ENCODE measurements at places on chromosomes 3 and 15.

DNA sequence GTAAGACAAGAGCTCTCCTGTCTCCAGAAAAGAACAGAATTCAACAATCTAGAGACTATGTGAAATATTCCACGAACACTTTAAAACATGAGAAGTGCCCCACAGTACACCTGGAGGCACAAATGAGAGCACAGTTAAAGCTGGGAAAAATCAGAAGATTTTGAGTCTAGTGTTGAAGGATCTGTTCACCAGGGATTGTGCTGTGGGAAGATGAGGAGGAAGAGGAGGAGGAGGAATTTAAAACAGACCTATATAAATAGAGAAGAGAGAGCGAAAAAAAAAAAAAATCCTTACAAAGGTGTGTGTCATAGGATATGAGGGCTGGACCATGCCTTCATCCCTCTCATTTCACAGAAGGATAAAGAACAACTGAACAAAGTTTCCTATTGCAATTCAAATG lies 361.0 kb upstream of the SEMA6D start:
- no peak for DNase-seq

GRCh38 chr15:79394231-79394630 lies 37.9 kb upstream of the MINAR1 start:
- no peak for DNase-seq

DNA sequence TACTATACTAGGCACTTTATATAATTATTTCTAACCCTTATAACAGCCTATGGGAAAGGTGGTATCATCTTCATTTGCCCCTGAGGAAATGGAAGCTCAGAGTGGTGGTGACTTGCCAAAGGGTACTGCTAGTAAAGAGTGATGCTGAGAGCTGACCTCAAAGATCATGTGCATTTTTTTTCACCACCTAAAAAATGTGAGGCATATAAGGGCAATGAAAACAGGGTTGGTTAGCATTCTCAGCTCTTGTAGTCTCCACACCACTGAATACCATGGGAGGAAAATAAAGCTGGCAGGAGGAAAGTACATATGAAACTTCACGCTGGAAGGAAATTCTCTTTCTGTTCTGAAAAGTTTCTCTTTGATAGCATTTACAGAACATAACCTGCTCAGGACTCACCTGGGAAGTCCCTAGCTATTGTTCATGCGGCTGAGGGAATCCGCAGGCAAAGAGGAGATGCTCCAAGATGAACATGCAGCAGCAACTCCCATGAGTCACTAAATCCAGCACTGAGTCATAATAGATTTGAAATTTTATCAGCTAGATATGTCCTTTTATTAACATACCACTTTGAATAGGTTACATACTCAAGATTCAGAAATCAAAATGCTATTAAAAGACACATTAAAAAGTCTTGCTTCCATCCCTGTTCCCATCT lies 17.3 kb downstream of the FAIM start:
- DNase-seq, result no peak

- no peak for DNase-seq
Measured at GRCh38 chr3:180430896-180431295, 171.1 kb upstream of the TTC14 start.

DNA sequence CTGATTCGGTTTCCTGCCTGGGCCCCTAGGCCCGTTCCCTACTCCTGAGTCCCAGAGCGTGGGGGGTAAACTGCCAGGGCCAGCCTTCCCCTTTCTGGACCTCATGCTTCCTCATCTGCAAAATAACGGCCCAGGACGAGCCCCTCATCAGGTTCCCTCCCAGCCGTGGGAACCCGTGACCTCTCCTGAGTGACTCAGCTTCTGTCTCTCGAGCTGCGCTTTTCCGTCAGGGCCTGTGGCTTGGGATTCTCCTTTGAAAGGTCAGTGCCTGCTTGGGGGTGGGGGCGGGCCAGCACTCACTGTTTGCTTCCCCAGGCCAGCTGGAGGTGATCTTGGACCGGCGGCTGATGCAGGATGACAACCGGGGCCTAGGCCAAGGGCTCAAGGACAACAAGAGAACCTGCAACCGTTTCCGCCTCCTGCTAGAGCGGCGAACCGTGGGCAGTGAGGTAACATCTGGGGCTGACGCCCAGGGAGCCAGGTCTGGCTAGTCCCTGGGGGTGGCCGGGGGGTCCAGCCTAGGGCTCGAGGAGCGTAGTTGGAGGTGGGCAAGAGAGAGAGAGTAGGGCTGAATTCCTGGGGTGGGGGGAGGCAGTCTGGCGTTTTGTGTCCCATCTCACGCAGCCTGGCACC lies 12.8 kb downstream of the MAN2A2 start:
- DNase-seq, result no peak

- no peak for DNase-seq
Measured at GRCh38 chr3:67109651-67110204, 111.6 kb downstream of the KBTBD8 start.

- DNase-seq, result no peak
Measured at GRCh38 chr3:177377166-177377565, 179.9 kb upstream of the TBL1XR1 start.

DNA sequence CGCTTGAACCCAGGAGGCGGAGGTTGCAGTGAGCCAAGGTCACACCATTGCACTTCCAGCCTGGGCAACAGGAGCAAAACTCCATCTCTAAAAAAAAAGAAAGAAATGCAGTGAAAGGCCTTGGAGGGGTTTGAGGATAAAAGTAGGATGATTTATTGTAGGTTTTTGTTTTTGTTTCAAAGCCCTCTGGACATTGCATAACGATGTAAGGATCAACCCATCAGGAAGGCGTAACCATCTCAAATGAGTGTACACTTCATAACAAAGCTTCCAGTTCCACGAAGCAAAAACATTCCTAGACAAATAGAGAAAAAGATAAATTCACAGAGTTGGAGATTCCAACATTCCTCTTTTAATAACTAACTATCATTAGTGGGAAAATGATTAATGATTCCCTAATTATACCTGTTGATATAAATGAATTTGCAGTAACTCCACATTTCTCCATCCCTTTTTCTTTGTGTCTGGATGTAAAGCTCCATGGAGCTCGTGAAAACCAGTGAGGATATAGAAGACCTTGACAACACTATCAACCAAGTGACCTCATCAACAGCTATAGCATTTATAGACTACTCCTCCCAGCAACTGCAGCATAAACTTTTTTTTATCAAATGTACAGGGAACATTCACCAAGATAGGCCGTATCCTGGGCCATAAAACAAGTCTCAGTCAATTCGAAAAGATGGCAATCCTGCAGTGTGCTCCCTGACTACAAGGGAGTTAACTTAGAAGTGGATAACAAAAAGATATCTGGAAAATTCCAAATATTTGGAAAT lies 48.7 kb upstream of the PPP4R2 start:
- no peak for DNase-seq

DNA sequence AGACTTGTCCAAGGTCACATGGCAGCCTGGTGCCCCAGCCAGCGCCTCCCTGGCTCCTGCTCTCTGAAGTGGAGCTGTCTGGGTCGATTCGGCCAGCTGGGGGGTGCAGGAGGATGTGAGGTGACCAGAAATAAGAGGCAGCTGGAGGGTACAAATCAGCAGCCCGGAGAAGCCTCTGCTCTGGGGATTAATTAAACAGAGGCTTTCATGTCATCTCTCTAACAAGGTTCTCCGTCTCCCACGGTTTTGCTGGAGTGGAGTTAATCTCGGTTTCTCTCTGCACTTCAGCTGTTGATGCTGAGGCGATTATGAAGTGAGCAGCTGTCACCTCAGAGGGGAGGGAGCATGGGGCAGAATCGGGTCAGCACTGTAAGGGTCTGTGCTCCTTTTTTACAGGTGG lies 236.8 kb downstream of the TLE3 start:
- no peak for DNase-seq

DNA sequence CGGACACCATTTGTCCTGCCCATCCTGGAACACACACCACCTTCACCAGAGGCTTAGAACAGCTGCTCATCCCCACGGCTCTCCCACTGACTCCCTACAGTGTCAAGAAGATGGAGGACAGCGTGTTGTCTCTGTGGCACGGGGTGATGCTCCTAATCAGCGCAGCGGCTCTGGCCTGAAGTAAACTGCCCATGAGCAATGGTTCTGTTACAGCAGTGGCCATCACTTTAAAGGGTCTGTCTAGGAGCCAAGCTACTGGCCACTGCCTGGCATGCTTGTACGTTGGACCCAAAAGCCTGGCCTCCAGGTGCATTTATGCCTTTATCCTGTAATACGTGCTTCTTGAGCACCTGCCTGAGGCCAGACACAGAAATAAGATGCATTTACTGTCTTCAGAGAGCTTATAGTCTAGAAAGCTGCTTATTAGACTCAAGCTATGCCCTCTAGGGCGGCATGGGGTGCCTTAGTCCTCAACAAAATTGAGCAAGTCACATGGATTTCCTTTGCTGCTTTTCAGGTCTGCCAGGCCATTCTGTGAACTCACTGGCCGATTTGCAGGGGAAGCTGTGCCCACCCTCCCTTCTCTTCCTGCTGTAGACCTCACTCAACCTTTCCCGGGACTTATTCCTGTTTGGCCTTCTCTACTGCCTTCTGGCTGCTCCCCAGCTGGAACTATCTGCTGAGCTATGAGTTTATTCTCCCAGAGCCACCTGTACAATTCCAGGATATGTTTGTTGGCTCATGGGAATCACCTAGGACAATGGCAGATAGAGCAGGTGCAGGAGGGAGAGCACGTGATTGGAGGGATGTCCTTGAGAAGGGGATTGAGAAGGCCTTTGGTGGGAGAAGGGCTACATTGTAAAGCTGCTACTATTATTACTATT lies 51.9 kb downstream of the STARD5 start:
- no peak for DNase-seq

- no peak for DNase-seq
Measured at GRCh38 chr3:27568393-27568792, 84.2 kb upstream of the SLC4A7 start.

DNA sequence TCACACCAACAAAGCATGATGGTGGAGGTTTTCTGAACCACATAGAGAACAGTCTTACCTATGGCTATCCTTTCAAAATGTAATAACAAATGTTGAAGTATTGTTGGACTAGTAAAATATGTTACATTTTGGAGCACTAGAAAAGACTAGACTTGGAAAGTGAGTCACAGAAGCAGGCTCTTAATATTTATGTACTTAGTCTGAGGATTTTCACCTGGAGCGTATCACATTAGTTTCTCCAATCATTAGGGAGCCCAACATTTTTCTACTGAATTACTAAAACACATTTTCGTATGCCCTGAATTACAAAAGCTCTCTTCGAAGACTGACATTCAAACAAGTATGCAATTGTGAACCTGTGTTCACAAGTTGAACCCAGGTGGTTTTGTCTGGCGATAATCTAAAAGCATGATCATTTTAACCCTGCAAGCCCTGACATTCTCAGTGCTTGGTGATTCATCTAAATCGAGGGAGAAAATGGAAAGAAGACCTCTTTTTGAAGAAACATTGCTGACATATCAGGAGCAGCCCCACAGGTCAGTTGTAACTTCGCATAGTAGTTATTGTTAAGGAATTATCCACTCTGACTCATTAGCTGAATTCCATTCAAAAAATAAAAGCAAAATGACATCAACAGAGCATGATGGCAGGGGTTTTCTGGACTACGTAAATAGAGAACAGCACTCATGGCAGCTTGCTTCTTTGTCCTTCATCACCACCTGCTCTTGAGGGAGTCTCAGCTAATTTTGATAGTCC lies 679.8 kb upstream of the NECTIN3 start:
- DNase-seq, result no peak

GRCh38 chr3:57706462-57706861 lies 13.6 kb upstream of the DENND6A start:
- no peak for DNase-seq

DNA sequence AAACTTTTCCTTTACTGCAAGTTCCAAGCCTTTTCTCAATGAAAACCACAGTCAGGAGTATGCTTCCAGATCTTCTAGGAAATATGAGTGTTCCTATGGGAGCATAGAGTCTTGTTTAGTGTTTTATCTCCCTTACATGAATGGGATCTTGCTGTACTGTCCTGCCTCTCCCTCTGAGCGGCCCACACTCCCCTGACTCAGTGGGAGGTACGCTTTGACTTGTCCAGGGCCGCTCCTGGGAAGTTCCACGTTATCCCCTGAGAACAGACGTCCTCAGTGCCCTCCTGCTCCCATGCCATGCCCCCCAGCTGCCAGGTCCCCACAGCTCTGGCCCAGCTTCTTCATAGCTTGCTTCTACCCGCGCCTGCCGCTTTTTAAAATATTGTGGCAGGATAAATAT lies 28.9 kb upstream of the VPS33B start:
- no peak for DNase-seq

DNA sequence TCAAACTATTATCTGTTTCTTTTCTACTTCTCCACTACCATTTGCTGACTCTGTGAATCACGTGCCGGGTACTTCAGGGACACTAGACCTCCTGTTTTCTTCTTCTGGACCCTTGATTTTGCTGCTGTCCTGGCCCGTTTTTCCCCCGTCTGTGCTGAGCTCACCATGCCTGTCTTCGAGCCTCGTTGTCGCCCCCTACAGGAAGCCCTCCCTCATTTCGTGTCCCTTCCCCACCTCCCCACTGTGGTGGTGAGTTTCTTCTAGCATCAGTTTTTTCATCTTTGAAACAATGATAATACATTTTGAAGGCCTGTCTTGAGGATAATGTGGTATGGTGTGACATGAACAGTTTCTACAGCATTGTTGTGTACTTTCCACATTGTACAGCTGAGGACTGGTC lies 12.8 kb downstream of the GABRG3 start:
- DNase-seq, result no peak

DNA sequence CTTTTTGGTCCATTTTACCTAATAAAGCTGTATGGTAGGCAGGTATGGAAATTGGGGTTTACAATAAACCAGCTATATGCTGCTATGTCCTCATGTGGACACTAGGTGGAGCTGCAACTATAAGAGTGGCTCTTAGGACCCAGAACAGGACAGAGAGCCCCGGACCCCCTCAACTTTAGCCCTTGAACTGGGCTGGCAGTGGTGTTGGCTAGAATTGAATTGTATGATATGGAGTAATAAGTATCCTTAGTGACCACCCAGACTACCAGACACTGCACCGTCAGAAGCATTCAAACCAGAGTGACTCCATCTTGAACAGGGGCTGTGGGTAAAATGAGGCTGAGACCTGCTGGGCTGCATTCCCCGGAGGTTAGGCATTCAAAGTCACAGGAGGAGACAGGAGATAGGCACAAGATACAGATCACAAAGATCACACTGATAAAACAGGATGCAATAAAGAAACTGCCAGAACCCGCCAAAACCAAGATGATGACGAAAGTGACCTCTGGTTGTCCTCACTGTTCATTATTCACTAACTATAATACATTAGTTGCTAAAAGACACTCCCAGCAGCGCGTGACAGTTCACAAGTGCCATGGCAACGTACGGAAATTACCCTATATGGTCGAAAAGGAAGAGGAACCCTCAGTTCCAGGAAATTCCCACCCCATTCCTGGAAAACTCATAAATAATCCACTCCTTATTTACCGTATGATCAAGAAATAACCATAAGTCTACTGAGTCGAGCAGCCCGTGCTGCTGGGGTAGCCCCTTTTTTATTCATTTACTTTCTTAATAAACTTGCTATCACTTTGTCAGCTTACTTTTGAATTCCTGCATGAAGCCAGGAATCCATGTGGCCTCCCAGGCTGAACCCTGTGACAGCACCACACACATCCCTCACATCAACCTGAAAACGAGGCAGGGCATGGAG lies 68.7 kb upstream of the BLM start:
- DNase-seq, result peak; percentile 35

- peak; percentile 45 for DNase-seq
Measured at GRCh38 chr15:78811124-78811824, at the start of gene ADAMTS7. ADAMTS7 (minus strand) TSS chr15:78811464; CDS start chr15:78811220, 244 bp downstream.

- DNase-seq, result no peak
Measured at GRCh38 chr15:100277087-100277855, 64.5 kb downstream of the ADAMTS17 start.

GRCh38 chr15:92001307-92001706 lies 147.8 kb downstream of the SLCO3A1 start:
- no peak for DNase-seq
